Amniotic stem cell (primary cell): ENCODE measurements at places on chromosomes 6 and 20.
A peak's percentile ranks its signal among the peaks of the same experiment; 100 is the strongest.

DNA sequence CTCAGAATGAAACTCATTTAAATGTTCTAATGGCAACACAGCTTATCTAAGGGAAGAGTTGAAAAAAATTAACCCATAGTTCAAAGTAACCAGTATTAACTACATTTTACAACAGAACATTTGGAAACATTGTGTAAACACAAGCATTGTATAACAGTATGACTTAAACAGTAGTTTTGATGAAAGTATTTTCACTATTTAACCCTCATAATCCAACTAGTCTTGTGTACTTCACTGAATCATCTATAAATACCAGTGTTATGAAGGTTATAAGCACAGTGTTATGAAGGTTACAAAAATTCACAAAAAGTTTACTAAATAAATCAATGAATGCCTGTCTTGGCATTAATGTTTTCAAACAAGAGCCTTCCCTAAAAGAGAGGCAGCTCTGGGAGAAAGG, 66.5 kb downstream of the REV3L start:
- no peak for DNase-seq

DNA sequence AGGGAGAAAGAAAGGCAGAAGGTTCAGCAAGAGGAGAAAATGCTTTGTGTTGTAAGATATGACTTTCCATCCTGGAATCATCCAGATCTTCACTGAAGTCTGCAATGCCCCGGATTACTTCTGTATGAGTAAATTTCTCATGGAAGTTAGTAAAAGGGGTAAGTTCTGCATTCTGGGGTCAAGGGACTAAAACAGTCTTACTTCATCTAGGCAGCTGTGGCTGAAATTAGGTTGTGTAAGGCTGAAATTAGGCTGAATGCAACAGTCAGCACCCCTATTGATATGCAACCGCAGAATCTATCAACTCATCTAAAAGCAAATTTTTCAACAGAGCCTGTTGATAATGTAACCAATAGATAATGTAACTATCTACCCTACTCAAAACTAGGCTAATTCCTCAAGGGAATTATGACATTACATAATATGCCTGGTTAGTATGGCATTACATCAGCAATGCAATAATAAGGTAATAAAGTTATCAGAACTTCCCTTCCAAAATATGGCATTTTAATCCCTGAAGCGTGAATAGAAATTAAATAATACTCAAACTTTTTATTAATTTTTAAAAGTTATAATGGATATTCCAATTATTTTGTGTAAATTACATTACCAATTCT, 671.7 kb upstream of the CITED2 start:
- no peak for DNase-seq

DNA sequence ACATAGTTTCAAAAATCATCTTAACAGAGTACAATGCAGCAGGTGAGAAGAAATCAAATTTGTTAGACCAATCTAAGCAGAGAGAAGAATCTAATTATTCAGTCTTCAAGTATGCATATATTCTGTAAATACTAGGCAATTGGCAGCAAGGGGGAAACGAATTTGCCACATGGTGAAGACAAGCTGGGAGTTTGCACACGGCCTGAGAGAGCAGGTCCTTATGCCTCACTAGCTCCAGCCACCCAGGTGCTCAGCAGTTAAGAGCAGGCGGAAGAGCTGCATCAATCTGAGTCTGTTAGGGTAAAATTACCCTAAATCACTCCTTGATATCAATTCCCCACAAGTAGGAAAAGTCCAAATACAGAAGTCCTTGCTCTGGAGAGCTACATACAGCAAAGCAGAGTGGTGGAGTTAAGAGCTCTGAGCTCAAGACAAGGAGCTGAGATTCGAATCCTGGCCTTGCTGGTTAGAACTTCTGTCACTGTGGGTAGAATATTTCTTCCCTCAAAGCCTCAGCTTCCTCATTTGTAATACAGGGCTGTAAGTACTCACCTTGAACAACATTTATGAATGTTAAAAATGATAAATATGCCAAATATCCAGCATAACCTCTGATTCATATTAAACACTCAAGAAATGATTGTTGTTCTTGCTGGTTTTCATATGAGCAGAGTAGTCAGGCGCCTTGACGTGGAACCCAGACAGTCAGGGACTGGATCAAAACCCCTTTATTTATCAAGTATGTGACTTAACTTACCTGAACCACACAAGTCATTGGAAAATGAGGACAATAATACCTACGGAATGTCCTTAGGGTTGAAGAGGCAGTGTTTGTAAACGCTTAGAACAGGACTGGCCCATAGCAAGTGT, 444.2 kb downstream of the CDH26 start:
- no peak for DNase-seq

- no peak for DNase-seq
Measured at GRCh38 chr6:53410508-53411258, 61.9 kb upstream of the ELOVL5 start.

DNA sequence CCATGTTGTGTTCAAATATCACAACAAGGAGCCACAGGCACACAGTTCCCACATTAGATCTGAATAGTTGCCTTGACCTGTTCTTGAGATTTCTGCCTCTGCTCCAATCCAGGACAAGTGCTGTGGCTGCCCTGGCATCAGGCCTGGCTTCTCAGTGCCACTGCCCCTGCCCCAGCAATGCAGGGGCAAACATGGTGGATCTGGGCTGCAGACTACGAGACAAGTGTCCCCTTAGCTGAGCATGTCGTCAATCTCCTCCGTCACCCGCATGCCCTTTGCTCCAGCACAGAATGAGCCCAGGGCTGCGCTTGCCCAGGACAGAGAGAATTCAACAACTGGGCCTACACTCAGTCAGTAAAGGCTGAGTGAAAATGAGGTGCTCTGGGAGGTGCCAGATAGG, 201.6 kb downstream of the SYNDIG1 start:
- DNase-seq = no peak

- peak; percentile 55 for DNase-seq
Measured at GRCh38 chr6:26241033-26241895, 123.7 kb upstream of the BTN3A2 start.

DNA sequence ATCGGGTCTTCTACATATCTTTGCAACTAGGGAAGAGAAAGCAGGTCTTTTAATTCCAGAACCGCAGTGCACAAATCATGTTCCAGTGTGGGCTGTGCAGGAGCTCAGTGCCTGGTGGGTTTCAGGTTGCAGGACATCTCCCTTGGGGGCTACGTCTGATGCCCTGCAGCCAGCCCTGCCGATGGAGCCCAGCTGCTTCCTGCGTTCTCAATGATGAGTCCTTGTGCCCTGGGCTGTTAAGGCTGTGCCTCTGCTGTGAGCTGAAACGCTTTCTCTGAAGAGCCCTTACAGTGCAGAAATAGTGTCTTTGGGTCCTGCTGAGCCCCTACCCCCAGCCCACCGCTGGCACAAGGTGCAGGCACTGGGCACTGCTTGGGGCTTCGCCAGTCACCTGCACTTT, 192.9 kb downstream of the SYNDIG1 start:
- no peak for DNase-seq

DNA sequence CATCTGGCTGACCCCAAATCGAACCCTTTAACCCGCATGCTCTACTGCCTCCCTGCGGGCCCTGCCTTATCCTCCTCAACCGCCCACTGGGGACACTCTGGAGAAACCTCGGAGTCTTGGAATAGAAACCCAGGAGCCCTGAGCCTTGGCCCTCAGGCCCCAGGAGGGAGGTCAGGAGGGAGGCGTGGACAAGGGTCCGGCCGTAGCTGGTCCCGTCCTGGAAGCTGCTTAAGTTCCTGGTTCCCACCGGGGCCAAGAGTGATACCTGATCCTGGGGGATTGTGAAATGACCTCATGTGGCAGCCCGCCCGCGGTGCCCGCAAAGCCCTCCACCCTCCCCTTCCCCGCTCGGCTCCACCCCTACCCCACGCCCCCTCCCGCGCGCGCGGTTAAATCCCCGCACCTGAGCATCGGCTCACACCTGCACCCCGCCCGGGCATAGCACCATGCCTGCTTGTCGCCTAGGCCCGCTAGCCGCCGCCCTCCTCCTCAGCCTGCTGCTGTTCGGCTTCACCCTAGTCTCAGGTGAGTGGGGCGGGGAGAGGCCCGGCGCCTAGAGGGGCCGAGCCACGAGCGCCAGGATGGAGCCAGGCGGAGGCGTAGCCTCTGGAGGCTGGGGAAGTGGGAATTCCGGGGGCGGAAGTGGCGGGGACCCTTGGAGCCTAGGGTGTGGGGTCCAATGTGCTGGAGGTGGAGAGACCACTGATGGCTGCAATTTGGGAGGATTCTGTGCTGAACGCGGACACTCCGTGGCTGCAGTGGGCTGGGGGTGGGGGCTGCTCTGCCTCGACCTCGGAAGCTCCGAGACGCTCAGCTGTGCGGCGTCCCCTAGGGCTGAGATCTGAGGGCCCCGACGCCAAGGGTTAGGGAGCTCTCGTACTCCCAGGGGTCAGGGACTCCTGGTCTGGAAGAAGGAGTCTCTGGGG, at the start of gene WFDC2:
TSS of gene WFDC2 (plus strand) at position 418 of the 926 bp plus-strand sequence. CDS start at position 447, 29 bp downstream.
- DNase-seq = no peak

- DNase-seq = no peak
Measured at GRCh38 chr6:126017668-126018067, 31.3 kb downstream of the TRMT11 start.

- no peak for DNase-seq
Measured at GRCh38 chr20:35472209-35472608, 16.8 kb downstream of the CEP250 start.

- DNase-seq = no peak
Measured at GRCh38 chr6:14272737-14273085, 155.1 kb downstream of the CD83 start.

DNA sequence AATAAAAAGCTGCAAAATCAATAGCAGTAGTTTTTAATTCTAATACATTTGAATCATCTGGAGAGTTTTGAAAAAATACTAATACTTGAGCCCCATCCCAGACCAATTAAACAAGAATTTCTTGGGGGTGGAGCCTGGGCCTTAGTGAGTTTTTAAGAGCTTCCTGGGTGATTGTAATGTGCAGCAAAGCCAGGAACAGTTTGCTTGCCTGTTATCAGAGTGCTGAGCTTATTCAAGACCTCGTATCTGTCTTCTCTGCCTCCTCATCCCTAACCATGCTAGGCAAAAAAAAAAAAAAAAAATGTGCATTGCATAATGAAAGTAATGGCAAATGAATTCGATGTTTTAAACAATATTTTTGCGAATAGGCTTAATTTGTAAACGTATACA, 36.4 kb upstream of the MYB start:
- DNase-seq = no peak

DNA sequence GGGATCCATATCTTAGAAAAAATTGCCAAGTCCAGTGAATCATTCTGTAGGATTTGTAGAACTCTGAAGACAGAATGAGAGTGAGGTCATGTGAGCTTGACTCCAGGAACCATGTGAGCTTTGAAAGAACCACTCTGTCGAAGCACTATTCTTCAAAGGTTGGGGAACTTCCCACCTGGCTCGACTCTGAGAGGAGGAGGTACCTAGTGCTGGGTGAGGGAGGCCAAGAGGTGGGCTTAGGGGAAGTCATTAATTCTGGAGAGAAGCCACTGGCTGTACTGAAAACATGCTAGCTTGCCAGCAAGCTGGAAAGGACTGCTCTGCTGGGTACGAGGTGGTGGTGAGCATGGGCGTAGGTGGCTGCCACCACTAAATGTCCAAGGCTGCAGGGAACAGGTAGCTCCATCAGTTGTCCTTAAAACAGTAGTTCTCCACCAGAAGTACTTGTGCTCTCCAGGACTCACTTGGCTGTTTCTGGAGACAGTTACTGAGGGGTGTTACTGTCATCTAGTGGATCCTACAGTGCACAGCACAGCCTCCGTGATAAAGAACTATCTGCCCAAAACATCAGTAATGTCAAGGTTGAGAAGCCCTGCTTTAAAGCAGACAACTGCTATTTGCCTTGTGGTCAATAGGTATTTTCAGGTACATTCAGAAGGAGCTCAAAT, 34.7 kb upstream of the SYNJ2 start:
- no peak for DNase-seq

DNA sequence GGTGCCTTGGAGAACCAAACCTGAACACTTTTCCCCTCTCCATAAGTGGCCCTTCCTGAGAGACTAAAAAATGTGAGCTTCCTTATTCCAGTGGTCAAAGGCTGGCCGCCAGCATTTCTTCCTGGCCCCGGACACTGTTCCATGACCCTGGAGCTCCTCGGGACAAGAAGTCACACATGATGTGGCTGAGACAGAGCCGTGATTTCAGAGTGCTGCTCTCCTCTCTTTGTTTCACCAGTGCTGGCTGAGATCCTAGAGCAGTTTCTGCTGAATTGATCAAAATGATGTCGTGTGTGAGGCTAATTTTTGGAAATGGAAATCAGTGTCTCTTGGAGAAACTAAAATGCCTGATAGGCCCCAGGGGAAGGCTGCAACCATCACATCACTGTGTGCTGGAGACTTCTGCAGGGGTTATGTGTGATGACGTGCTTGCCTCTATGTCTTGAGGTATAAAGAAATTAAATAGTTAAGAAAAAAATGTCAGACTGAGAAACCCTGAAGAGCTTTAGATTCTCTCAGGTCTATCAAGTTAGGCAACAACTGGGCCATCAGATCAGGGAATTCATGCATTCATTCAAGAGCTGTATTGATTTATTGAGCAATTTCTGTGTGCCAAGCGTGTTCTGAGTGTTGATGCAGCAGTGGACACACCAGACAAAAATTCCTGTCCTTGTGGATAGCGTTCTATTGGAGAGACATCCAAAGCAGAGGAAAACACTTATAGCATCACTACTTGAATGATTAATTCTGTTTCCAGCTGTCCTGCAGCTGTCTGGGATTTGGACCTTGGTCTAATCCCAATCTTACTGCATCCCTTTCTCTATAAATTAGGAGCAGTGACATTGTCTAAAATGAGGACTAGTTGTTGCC, 72.7 kb upstream of the CCN6 start:
- no peak for DNase-seq

- no peak for DNase-seq
Measured at GRCh38 chr20:6605055-6605935, 162.2 kb upstream of the BMP2 start.

DNA sequence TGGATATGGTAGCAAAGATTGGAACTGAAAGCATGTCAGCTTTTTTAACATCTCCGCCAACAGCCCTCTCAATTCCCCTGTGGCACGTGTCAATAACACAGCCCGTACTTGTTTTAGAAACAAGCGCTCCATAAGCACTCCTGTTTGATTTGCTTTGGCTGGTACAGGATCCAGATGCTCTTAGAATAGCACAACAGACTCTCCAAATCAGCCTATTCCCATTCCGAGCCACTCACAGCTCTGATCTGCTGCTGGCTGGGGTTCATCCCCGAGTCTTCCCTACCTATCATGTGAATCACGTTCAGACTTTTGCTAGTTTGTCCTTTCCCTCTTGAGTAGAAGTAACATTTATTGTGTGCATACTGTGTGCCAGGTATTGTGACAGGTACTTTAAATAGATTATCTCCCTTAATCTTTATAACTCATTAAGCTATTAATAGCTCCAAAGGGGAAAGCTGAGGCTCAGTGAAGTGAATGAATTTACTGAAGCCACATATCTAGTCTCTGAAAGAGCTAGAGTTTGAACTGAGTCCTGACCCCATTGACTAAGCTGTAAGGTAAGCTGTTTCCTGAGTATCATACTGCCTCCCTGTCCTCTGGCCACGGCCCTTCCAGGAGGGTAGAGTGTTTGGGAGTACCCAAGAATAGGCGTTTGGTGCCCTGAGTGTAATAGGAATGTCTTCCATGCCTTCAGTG, 46.7 kb downstream of the RALY start:
- DNase-seq = no peak

DNA sequence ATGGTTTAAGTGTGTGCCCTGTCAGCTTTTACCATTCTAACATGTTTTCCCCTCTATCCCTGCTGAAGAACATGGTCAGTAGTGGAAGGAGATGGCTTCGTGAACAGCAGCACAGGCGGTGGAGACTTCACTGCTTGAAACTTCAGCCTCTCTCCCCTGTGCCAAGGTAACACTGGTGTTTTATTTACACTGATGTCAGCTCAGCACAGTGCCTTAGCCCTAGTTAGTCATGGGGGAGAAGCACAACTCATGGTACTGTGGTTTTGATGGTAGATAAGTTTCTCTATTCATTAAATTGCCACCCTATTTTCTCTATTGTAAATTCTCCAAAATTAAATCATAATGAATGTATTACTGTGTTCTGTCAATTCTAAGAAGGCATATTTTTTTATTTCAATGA, 56.6 kb downstream of the MTHFD1L start:
- DNase-seq = no peak
